ENCODE measurements at places on chromosomes 7 and 10.

GRCh38 chr10:19775296-19775695, 40.9 kb upstream of the PLXDC2 start:
- DNase-seq, result no peak

DNA sequence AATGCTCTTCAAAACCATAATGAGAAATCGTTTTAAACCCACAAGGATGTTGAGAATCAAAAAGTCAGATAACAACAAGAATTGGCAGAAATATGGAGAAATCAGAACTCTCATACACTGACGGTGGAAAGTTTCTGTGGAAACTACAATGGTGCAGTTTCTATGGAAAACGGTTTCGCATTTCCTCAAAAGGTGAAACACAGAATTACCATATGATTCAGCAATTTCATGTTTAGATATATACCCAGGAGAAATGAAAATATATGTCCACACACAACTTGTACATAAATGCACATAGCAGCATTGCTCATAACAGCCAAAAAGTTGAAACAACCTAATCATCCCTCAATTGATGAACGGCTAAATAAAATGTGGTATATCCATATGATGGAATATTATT, 218.2 kb downstream of the ARL4A start:
- no peak for DNase-seq

DNA sequence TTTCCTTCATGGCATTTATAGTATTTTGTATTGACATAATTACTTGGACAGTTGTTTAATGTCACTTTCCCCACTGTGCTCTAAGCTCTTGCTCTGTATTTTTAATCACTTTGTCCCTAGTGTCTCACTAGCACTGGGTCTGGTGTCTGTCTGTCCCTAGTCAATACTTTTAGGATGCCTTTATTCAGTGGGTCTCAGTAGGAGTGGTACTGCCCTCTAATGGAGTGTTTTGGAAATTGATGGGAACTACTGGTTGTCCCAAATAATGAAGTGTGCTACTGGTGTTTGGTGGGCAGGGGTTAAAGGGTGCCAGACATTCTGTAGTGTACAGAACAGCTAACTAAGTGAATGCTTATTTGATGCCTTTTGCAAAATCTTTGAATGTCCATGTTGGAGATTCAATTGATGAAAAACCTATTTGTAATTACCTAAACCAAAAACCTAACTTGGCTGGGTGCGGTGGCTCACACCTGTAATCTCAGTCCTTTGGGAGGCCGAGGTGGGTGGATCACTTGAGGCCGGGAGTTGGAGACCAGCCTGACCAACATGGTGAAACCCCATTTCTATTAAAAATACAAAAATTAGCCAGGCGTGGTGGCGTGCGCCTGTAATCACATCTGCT, 33.3 kb downstream of the CDK14 start:
- DNase-seq, result peak; percentile 62

- no peak for DNase-seq
These were observed 886.4 kb upstream of the LRRN3 start for GRCh38 chr7:110204527-110204926.

DNA sequence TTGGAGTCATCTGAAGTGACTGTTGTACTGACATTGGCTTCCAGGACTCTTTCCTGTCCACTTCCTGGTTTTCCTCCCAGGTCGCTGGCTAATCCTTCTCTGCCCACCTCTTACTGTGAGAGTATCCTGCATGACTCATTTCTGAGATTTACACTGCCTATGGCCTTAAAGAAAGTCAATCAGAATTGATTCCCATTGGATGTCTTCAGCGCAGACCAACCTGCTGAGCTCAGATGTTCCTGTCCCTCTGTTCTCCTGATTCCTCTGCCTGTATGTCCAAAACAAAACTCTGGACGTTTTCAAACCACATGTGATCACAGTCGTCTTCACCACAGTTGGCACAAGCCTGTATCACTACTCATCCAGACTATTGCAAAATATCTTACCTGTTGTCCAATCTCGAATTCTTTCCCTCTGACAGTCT, 262.1 kb downstream of the CREB5 start:
- no peak for DNase-seq

- no peak for DNase-seq
These were observed 151.0 kb upstream of the HDAC9 start for GRCh38 chr7:18344536-18344935.

DNA sequence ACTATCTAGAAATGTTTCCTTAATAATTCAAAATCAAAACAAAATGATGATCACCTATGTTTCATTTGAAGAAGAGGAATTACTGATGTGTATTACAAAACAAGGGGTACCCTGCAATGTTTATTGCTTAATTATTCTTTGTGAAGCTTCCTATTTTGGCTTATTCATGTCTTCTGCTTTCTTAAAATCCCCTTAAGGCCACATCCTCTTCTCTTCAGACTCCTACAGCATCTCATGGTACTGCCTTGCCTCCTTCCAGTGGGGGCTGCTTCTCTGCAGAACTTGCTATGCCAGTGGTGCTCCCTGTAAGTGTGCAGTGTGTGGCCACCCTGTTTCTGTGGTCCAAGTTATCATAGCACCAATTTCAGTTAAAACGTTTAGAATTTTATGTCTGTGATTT, 35.0 kb downstream of the CCDC146 start:
- DNase-seq, result no peak

DNA sequence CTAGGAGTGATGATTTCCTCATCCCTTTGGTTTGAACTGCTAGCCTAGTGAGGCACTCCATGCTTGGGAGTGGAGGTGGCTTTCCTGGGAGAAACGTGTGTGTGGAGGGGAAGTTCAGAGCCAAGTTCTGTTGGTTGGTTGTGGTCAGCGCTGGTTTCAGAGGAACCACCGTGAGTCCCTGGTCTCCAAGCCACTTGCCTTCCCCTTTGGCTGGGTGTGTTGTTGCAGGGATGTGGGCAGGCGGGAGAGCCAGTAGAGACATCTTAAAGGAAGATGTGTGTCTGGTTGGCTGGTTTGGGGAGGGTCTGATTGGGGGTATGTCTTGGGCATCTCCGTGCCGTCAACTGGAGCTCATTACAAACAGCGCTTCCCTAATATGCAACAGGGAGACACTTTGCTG, 130.8 kb upstream of the TCF7L2 start:
- DNase-seq, result no peak

- no peak for DNase-seq
These were observed 128.6 kb upstream of the BMPER start for GRCh38 chr7:33776788-33777187.

DNA sequence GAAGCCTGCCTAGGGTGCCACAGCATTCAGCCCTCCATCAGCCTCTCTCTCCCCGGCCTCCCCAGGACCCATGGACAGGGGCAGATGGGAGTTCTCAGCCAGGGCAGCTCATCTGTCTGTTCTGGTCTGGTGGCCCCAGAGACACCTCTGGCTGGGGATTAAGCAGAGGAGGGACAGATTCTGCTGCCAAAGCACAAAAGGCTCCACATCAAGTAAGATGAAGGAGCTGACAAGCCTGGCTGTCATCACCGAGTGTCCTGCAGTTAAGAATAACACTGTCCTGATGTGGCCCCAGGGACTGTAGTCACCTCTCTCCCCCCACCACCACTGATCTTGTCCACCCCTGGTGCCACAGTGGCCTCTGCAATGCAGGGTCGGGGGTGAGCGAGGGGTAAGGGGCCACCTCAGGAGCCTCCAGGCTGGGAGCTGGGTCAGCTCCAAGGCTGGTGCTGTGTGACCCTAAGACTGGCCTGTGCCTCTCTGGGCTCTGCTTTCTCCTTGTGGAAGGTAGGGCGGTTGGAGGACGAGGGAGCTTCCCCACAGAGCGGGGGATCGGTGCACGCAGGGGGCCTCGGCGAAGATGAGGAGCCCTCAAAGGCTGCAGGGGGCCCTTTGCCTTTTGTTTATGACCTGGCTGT, 18.7 kb downstream of the C10orf105 start:
- DNase-seq, result no peak

DNA sequence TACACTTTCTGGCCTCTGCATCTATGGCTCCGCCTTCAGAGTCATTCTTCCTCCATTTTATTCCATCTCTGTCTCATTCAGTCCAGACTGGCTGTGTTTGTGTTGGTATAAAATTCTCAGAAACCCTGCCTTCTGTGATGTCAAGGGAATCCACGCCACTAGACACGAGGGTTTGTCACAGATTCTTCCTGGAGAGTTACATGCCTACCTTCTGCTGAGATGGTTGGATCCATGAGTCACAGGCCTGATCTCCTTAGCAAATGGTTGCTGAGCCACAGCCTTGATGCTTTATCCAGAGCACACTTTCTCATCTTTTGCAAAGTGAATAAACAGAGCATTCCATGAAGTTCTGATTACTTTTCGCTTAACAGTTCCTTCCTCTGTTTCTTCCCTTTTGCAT, 35.9 kb upstream of the TSPAN33 start:
- DNase-seq, result peak; percentile 15

DNA sequence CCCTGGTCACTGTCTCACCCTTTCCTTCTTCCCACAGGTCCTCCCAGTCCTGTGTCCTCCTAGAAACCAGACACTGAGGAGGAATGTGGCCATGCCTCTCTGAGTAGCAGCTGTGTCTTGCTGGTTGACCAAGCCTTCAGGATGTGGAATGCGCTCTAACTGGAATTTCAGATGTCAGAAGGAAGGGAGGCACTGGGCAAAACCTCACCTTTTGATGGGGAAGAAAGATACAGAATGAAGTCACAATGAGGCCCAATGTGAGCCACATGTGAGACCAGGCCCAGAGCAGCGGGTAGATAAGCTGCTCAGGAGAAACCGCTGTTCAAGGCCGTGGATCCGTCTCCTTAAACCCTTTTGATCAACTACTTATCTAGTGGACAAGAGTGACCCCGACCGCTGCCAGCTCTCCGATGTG, 54.8 kb upstream of the ECHDC3 start:
- DNase-seq, result no peak

DNA sequence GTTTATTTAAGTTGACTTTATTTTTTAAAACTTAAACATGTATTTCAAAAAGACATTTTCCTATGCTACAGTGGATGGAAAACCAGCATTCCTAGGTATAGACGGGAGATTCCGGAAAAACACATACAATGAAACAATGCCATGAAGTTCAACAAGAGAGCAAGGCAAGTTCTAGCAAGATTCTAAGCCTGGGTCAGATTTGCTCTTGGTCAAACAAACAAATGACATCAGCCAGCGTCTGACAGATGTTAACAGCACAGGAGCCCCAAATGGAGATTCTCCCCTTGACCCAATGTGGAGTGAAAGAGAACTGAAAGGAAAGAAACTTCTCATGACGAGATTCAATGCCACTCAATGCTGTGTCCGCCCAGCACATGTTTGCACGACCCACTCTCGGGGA, 149.9 kb downstream of the NEURL1 start:
- DNase-seq, result no peak

- DNase-seq, result no peak
These were observed 40.2 kb downstream of the ANKRD61 start for GRCh38 chr7:6071406-6071805.

- no peak for DNase-seq
These were observed 97.9 kb upstream of the SH2B2 start for GRCh38 chr7:102188746-102189145.

GRCh38 chr7:1176891-1177373, 16.9 kb upstream of the ZFAND2A start:
- DNase-seq, result peak; percentile 57

GRCh38 chr7:79820387-79820786, 314.2 kb upstream of the GNAI1 start:
- peak; percentile 52 for DNase-seq

GRCh38 chr10:62541811-62542210, 167.6 kb downstream of the ZNF365 start:
- DNase-seq, result no peak

GRCh38 chr10:25175527-25176420, 973 bp downstream of the GPR158 start:
- no peak for DNase-seq

- DNase-seq, result no peak
These were observed 41.3 kb downstream of the IL2RA start for GRCh38 chr10:6020826-6021225.

GRCh38 chr7:28939844-28940544, 18.1 kb downstream of the TRIL start:
- peak; percentile 68 for DNase-seq

GRCh38 chr7:82373926-82374635, 69.5 kb downstream of the CACNA2D1 start:
- no peak for DNase-seq

DNA sequence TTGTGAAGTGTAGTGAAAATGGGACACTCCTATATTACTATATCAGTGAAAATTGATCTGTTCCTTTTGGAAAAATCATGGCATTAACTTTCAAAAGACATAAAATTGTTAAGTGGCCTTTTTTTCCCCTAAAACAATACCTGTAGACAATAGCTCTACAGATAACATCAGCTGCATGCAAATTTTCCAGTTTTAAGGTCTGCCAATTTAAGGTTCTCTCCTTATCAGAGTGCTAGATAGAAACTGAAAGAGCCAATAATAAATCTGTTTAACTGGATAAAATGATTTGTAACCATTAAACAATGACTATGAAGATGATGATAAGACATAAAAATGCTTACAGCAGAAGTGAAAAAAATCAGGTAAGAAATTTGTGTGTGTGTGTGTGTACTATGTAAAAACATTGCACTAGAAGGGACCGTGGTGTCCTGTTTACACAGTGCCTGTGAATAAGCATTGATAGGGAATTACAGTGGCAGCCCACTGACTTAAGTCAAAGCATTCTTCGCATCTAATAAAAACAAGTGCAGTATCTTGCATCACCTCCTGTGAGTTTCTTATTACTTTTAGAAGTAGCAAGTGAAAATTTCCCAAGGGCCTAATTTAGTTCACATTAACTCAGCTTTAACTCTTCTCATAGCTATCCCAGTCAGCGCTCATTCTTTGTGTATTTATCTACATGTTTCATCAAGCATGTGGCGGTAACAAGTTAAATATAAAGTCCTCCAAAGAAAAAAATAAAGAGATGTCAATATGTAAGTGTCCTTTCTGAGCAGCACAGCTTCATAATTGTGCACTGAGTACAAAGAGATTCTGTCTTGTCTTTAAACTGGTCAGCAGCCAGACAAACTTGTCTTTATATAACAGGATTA, 261.9 kb downstream of the ARL4A start:
- peak; percentile 37 for DNase-seq

DNA sequence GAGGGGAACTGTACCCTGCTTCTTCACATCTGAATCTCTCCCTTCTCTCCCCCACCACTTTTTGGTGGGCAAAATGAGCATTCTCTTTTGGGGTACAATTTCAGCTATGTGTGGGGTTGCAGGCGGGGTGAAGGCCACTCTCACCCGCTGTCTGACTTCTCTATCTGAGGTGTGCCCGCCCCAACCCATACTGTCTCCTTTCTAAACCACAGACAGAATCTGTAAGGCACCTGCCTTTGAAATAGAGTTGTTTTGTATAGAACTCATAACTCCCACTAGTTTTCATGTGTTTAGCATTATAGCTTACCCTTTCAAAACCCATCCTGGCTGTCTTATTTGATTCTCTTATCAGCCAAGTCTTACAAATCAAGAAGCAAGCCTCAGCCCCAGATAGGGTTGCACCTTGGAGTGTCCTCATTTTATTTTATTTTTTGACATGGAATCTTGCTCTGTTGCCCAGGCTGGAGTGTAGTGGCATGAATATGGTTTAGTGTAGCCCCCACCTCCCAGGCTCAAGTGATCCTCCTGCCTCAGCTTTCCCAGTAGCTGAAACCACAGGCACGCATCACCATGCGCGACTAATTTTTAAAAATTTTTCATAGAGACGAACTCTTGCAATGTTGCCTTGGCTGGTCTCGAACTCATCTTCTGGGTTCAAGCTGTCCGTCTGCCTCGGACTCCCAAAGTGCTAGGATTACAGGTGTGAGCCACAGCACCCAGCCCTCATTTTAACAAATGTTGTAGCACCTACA, 11.9 kb downstream of the TSPAN14 start:
- DNase-seq, result no peak

- DNase-seq, result no peak
These were observed 31.5 kb downstream of the PIK3AP1 start for GRCh38 chr10:96688789-96689188.
